NCI-H187 (cell line): ENCODE measurements at places on chromosomes 13 and 19.
A peak's percentile ranks its signal among the peaks of the same experiment; 100 is the strongest.

GRCh38 chr13:44240611-44241145 lies 132.9 kb upstream of the SERP2 start:
- DNase-seq: no peak

GRCh38 chr13:27427641-27428040 lies 3.2 kb downstream of the GTF3A start:
- no peak for DNase-seq

- no peak for DNase-seq
These were observed 48.8 kb downstream of the KCTD15 start for GRCh38 chr19:33845498-33845897.

- no peak for DNase-seq
These were observed 3.2 kb downstream of the CRLF1 start for GRCh38 chr19:18603255-18603957.

DNA sequence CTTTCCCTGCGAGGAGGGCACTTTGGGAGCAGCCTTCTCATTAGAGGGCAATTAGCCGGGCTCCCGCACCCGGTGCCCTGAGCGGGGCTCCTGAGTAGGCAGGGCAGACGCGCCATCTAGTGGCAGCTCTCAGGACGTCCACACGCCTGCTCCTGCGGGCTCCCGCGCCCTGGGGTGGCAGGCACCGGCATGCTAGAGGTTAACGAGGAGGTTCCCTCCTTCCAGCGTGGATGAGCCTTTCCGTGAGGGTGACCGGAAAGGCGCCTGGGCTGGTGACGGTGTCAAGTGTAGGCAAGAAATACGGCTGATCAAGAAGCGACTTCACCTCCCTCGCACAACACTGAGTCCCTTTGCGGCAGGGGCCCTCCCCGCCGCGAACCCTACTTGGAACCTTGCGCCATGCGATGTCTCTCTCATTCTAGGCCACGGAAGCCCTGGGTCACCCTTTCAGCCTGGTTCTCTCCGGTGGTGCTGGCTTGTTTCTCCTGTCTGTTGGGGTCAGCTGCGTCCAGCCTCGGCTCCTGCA lies 67.7 kb downstream of the ALOX5AP start:
- DNase-seq: peak; percentile 44
